ENCODE measurements at places on chromosomes 7 and 10. TPM values are rescaled to one million over a fixed set of nuclear protein-coding genes. Genes with fewer than 3 reads are reported as not detected.
A peak's percentile ranks its signal among the peaks of the same experiment; 100 is the strongest.

DNA sequence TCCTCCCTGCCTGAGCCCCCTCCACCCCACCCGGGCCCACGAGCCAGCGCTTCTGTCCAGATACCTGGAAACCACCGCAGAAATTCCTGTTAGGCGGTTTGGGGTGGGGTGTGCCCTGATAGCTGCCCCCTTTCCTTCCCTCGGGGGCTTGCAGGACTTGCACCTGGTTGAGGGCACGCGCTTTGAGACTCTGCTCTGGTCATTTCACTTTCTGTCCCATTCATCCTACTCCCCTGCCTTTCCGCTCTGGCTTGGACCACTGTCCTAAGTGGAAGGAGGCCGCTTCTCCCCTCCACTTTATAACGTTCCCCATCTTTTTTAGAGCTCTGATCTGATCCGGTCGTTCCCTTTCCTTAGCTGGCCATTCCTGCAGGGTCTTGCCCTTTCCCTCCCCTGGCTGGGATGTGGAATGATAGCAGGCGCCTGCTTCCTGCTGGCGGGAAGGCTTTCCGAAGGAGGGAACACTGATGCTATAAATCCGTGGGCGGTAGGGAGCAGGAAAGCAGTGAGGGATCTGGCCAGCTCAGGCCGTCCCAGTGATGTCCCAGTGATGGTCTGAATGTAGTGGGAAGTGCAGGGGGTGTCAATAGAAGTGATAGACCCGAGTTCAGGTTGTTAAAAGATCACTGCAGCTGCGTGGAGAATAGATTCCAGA, 852 bp upstream of the PRKAR1B start:
- DNase-seq = no peak

DNA sequence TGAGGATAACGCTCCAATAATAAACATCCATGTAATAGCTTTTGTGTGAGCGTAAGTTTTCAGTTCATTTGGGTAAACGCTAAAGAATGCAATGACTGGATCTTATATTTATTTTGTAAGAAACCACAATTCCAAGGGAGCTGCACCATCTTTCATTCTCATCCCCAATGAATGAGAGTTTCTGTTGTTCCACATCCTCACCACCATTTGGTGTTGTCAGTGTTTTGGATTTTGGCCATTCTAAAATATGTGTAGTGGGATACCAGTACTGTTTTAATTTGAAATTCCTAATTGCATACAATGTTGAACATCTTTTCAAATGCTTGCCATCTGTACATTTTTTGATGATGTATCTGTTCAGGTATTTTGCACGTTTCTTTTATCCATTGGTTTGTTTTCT, 50.9 kb upstream of the SEMA3D start:
- no peak for DNase-seq

DNA sequence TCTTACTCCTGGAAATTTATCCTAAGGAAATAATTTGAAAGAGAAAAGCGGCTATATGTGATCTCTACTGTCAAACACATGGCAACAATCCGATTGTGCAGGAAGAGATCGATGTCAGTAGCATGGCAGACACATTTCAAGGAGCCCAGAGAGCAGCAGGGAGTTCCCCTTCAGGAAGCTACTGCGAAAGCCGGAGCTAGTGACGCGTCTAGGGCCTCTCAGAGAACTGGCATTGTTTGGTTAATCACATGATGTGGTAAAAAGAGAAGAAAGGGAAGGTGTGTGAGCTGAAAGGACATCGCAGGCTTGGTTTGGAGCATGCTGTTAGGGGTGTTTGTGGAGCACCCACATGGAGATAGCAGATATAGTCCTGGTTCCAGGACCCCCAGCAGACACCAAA, 74.9 kb downstream of the BEND7 start:
- DNase-seq = no peak

Gene AS3MT
- total RNA-seq = 4.8 TPM

- DNase-seq = no peak
Measured at GRCh38 chr10:66045859-66046258, 880.0 kb upstream of the LRRTM3 start.

DNA sequence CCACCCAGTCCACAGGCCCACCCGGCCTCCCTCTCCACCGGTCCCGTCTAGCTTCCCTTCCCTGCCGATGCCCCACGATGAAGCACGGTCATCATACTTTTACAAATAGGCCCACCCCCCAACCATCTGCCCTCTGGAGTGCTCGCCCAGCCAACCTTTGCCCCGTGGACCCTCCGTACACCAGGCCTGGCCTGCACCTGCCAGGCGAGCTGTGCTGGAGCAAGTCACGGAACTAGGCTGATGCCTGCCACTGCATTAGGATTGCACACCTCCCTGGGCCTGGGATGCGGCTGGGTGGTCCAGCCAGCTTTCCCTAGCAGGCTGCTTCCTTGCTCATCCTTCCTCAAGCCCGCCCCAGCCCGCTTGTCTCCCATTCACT, 44.7 kb downstream of the PPIF start:
- DNase-seq = no peak

DNA sequence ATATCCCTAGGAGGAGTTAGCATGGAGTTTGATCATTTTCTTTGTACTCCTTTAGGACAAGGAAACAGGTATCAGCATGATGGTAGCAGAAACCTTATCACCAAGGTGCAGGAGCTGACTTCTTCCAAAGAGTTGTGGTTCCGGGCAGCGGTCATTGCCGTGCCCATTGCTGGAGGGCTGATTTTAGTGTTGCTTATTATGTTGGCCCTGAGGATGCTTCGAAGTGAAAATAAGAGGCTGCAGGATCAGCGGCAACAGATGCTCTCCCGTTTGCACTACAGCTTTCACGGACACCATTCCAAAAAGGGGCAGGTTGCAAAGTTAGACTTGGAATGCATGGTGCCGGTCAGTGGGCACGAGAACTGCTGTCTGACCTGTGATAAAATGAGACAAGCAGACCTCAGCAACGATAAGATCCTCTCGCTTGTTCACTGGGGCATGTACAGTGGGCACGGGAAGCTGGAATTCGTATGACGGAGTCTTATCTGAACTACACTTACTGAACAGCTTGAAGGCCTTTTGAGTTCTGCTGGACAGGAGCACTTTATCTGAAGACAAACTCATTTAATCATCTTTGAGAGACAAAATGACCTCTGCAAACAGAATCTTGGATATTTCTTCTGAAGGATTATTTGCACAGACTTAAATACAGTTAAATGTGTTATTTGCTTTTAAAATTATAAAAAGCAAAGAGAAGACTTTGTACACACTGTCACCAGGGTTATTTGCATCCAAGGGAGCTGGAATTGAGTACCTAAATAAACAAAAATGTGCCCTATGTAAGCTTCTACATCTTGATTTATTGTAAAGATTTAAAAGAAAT, 4.8 kb downstream of the BAMBI start:
- peak; percentile 40 for DNase-seq

Gene ODAD2
- 6.5 TPM for total RNA-seq

DNA sequence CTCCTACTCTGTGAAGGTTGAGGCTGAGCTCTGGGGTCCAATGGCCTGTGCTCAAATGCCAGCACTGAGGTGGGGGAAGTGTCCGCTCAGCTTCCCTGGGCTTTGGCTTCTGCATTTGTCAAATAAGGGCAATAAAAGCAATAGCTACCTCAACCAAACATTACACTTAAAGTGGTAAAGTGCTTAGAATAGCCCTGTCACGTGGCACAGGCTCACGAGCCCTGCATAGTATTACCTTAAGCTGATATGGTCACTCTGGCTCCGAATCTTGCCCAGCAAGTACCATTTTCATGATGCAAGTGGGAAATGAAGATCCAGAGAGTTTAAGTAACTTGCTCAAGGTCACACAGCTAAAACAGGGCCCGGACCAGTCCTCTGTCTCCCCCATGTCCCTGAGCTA, 451.1 kb upstream of the ZMIZ1 start:
- no peak for DNase-seq

DNA sequence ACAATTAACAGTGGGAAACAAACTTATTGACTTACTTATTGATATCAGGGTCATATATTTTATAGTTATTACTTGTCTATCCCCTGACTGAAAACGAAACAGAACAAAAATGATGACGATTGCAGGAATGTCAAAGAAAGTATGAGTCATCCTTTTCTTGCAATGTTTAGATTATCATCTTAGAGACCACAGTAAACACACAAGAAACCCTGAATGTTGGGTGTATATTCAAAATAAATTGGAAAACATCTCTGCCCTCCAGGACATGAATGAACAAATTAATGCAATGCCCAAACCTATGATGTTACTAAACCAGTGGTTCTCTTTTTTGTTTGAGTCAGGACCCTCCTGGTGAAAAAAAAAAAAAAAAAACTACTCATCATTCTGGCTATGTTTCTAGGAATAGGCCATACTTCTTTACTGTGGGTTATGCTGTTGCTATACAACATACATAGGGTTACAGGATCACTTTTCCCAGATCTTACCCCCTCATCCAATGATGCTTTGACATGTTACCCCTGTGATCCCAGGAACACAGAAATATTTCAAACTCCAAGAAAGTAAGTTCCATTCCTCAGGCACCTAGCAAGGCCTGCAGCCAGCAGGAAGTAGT, 623.4 kb upstream of the IGFBP3 start:
- DNase-seq = no peak

- no peak for DNase-seq
Measured at GRCh38 chr10:120345186-120345585, 111.8 kb upstream of the PLPP4 start.

Gene STEAP1
- total RNA-seq = 3.9 TPM
